ENCODE measurements at places on chromosomes 7 and 10.

DNA sequence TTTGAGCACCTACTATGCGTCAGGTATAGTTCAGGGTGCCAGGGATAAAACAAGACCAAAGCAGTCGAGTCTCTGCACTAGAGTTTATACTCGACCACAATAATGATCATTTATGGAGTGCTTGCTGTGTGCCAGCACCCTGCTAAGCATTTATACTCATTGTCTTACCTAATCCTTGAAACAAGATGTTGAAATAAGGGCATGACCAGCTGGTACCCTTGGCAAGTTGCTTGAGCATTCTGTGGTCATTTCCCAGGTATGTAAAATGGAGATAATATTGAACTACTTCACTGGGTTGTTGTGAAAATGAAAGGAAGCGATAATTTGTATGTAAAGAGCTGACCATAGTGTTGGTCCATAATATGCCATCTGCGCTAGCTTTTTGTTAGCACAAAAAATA lies 185.4 kb downstream of the CYP26A1 start:
- DNase-seq: no peak

DNA sequence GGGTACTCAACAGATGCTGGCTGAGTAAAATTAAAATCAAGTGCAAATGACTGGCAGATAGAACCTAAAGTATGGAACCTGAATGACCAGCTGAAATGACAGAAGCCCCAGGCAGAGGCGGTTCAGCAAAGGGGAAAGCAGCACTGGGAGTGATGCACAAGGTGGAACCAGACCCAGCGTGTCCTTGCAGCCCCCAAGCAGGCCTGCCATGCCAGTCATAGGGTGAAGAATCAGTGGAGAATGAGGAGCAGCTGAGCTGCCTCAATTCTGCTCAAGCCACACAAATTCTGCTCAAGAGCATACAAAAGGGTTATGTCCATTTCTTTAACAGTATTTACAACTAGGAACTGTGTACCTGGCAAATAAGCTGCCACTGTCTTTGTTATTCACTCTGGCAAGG lies 8.7 kb downstream of the ACTR1A start:
- DNase-seq: no peak

- DNase-seq: no peak
These were observed 6.1 kb downstream of the MARVELD1 start for GRCh38 chr10:97719602-97720001.

GRCh38 chr7:91784469-91784868 lies 96.0 kb downstream of the MTERF1 start:
- DNase-seq: no peak

DNA sequence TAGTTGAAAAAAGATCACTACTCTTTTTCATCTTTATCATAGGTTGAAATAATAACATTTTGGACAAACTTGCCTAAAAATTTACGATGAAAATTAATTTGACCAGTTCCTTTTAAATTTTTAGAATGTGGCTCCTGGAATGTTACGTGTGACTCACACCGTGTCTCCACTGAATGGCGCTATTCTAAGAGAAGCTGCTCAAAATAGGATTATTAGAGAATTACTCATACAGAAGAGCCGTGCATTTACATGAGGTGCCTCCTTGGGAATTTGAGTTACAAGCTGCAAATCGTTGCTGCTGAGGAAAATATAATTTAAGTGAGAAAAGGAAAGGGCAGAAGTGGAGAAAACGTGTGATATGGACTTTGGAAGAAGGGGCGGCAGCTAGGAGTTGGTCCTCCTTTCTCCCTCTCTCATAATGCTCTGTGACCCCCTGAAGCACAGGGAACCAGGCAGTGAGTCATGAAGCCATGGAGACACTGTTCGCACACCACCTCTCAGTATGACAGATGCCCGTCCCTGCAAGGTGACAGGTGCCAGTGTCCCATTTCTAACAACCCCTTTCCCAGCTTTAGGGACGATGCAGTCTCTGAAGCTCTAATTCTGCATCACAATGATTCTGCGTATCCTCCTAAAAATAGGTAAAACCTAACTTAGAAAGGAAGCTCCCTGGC lies 323.2 kb upstream of the COBL start:
- no peak for DNase-seq

- no peak for DNase-seq
These were observed 154.4 kb downstream of the AMPH start for GRCh38 chr7:38476764-38477163.

DNA sequence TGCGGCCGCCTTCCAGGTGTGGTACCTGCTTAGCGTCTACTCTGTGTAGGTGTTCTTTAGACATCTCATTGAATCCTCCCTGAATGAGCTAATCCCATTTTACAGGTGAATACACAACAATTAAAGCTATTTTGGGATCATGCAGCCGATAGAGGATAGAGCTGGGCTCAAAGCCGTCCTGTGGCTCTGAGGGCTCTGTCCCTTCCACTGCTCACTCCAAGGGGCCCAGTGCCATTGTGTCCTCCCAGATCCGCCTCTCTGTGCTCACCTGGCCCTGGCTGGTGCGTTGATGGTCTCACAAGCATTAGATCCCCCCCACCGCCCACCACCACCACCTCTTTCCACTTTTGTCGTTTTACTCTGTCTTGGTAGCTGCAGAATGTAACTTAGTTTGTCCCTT lies 13.1 kb downstream of the NPTX2 start:
- DNase-seq: no peak

GRCh38 chr10:21437770-21438382 lies 87.6 kb downstream of the SKIDA1 start:
- DNase-seq: no peak

DNA sequence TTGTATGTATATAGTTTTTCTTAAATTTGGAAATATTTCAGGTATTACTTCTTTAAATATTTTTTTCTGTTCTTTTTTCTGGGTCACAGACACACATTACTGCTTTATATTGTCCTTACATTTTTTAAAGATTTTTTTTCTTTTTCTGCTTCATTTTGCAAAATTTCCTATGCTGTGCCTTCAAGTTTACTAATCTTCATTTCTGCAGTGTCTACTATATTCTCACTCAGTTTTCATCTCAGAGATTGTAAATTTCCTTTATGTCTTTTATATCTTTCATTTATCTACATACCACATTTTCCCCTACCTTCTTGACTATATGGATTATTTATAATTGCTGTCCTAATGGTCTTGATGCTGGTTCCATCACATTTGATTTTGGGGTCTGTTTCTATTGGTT lies 210.5 kb downstream of the SLC25A13 start:
- no peak for DNase-seq

DNA sequence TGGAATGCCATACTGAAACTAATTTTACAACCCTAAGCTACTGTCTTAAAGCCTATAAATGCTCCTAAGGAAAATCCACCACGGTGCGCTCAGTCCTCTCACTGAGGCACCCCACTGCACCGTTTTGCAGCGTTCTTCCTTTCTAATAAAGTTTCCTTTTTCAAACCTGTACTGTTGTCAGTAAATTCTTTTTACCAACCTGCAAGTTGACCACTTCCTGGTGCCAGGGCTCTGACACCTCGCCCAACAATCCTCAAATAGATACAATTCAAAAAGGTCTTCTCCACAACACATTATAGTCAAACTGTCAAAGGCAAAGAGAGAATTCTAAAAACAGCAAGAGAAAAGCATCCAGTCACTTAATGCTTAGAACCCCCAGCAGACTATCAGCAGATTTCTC lies 42.8 kb downstream of the HERPUD2 start:
- DNase-seq: no peak

DNA sequence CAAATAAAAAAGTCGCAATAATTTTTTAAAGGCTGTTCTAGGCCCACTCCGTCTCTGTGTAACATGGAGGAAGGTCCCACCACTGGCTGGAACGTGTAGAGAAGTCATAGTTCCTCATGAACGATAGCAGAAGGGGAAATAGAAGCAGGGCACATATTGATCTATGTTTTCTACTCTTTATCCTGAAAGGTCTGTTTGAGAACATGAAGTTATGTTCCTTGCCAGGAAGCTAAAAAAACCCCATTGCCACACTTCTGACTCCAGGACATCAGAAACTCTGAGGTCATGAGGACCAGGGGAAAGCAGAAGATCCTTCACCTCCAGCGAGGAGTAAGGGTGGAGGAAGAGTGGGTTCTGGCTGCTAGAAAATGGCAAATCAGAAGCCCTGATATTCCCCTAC lies 10.8 kb downstream of the ANKRD22 start:
- DNase-seq: no peak

Measured in stimulated activated CD4-positive, alpha-beta T cell treated with anti-CD3 and anti-CD28 coated beads, Interleukin-1b, Interleukin-23, amount 100 ng/mL, for 1 hour (primary cell).